ENCODE measurements at places on chromosomes 16 and 17. TPM values are rescaled to one million over a fixed set of nuclear protein-coding genes. Genes with fewer than 3 reads are reported as not detected.

ENPP7 gene
- total RNA-seq, result 12.0 TPM

HES7 gene
- total RNA-seq, result not detected

PABPN1L gene
- total RNA-seq, result not detected

AOC2 gene
- 0.33 TPM for total RNA-seq

KRTAP9-2 gene
- total RNA-seq, result not detected

MFAP4 gene
- total RNA-seq, result 2.1 TPM

TTYH2 gene
- total RNA-seq, result 2.4 TPM

PIGS gene
- total RNA-seq, result 12.4 TPM

SCGB1C2 gene
- not detected for total RNA-seq

NETO2 gene
- total RNA-seq, result 1.6 TPM

KIF2B gene
- total RNA-seq, result not detected

DDX28 gene
- total RNA-seq, result 7.6 TPM

CD7 gene
- 1.5 TPM for total RNA-seq

NAGS gene
- 29.4 TPM for total RNA-seq

TIMP2 gene
- total RNA-seq, result 9.5 TPM

TMEM94 gene
- total RNA-seq, result 31.0 TPM

SPHK1 gene
- 11.4 TPM for total RNA-seq

All from liver (tissue), 10 donors.